ENCODE measurements at places on chromosomes 2 and 18.

GRCh38 chr18:3067722-3068121 lies 54.8 kb upstream of the LPIN2 start:
- DNase-seq: no peak

GRCh38 chr2:109214651-109215371 lies 85.8 kb downstream of the SH3RF3 start:
- no peak for DNase-seq

DNA sequence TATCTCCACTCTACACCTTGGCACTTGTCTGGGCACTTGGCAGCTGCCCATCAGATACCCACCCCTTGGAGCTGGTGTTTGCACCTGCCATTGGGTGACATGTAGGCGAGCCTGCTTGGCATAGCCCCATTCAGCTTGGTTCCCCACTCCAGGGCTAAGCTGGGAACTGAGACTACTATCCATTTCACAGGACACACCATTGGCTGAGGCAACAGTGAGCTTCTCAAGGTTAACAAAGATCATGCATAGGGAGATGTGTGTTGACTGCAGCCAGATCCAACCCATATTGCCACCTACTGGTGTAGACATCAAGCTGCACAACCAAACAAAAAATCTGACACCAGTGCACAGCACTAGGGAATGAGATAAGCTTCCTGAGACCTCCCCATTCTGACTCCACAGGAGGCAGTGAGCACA lies 1389.8 kb upstream of the TMEFF2 start:
- DNase-seq: no peak

GRCh38 chr2:144989579-144990270 lies 469.8 kb upstream of the ZEB2 start:
- DNase-seq: no peak

GRCh38 chr2:213537579-213537978 lies 253.3 kb downstream of the SPAG16 start:
- no peak for DNase-seq

- no peak for DNase-seq
These were observed 15.0 kb downstream of the KANSL3 start for GRCh38 chr2:96623116-96623515.

GRCh38 chr2:153476491-153476815 lies 2.1 kb downstream of the RPRM start:
- no peak for DNase-seq

DNA sequence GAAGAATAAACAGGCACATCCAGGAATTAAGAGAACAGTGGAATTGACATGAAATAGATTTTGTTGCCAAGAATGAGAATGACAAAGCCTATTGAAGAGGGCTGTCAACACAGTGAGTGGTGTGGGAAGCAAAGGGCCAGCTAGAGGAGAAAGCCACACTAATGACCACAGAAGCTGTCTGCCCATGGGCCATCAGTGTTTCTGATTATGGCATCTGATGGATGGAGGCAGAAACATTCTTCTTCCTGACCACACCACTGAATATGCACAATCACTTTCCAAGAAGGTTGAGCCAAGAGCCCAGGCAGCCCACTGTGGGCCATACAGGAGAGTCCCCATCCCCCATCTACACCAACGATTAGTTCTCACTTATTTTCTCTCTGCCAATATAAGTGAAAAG lies 146.0 kb upstream of the SH3BP4 start:
- no peak for DNase-seq

DNA sequence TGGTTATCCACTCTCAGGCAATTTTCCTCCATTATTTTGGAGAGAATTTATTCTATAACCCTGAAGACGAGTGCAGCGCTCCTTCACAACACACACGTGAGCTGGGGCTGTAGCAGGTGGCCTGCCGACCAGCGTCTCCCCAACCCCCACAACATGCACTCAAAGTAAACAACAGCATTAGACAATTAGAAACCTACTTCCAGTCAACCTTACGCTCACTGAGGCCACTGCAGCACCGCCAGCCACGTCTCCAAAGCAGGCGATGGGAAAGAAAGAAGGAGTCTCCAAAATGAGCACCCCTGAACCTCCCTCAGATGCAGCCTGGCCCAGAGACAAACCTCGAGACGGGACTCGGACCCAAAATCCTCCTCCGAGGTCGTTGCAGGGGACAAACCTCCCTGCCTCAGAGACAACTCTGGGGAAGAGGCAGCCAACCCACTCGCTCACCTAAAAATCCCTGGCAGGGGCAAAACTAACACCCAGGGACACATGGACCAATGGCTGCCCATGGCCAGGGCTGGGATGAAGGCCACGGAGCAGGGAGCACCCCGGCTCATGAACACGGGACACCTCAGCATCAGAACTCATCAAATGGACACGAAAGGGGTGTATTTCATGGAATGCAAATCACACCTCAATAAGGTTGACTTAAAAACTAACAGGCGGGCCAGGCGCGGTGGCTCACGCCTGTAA lies 2.6 kb downstream of the SLC66A2 start:
- DNase-seq: no peak
